ENCODE measurements at places on chromosomes 16 and 17.

GRCh38 chr17:61459939-61460718, 7.9 kb downstream of the TBX4 start:
- no peak for DNase-seq

GRCh38 chr16:5349670-5350517, 252.3 kb upstream of the EEF2KMT start:
- DNase-seq, result no peak

GRCh38 chr16:66335704-66336329, 30.7 kb upstream of the CDH5 start:
- no peak for DNase-seq

- DNase-seq, result peak; percentile 66
Observed at GRCh38 chr17:31842195-31843069, 16.6 kb downstream of the COPRS start.
